ENCODE measurements at places on chromosomes 16 and 17.

- no peak for DNase-seq
These were observed 282.5 kb upstream of the SALL1 start for GRCh38 chr16:51433599-51433998.

- no peak for DNase-seq
These were observed 57.2 kb downstream of the RPGRIP1L start for GRCh38 chr16:53646506-53646905.

DNA sequence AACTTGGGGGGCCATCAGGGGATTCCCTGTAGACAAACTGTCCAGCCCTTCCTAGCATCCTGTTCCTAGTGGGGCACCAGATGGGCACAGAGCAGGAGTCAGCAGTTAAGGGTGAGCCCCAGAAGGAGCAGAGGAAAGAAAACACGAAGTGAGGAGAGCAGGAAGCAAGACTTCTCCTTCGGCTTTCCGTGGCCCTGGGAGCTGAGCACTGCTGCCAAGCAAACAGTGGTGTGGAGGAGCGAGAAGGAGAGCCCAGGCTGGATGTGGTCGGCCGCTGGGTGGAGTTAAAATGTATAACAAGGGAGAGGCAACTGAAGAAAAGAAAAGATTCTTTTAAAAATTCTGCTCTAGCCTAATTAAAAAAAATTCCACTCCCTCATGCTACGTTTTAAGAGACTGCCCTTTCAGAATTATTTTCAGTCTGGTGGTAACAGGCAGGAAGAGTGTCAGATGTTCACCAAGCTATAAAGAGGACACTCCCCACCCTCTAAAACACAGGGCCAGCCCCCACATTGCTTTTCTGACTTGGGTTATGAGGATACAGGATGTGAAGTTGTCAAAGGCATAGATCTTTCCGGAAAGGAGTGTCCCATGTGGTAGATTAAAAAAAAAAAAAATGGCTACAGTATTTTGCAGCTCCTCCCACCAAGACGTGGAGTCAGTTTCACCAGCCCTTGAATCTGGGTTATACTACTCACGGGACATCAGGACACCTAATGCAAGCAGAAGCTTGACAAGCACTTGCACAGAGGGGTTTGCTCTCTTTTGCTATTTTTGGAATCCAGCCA is 74.9 kb upstream of the ZFHX3 start:
- DNase-seq: no peak

- no peak for DNase-seq
These were observed 26.4 kb downstream of the ORC6 start for GRCh38 chr16:46715769-46716305.

DNA sequence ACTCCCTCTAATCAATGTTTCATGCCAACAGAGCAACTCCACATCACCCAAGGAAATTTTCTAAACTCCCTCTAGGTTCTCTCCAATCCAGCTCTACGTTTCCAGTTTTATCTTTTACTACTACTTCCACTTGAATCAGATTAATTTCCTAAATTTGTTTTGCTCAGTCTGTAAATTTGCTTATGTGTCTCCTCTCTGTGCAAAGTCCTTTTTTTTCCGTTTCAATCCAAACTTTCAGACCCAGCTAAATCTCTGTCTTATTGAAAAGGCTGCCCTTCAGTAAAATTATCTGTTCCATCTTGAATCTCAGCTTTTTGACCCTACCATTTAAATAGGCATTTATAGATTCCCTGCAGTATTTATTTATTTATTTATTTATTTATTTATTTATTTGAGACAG is 61.4 kb upstream of the COX10 start:
- DNase-seq: no peak

DNA sequence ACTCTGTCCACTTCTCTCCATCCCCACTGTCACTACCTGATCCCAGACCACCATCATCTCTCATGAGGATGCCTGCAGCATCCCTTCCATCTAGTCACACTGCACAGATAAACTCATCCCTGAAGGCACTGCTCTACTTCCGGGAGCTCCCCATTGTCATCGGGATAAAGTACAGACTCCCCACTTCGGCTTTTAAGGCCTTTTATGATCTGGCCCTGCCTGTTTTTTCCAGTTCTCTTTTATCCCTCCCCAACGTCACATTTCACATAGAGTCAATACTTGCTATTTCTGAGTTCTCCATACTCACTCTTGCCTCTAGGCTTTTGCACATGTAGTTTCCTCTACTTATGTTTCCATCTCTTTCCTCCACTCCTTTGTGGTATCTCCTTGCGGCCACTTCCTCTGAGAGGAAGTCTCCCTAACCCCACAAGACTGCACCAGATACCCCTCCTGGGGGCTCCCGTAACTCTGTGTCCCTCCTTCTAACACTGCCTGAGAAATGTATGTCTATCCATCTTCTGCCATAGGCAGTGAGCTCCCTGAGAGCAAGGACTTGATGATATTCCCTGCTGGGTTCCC is 66.9 kb downstream of the COPRS start:
- DNase-seq: no peak

- DNase-seq: no peak
These were observed 10.8 kb downstream of the TBC1D26 start for GRCh38 chr17:15742921-15743320.

DNA sequence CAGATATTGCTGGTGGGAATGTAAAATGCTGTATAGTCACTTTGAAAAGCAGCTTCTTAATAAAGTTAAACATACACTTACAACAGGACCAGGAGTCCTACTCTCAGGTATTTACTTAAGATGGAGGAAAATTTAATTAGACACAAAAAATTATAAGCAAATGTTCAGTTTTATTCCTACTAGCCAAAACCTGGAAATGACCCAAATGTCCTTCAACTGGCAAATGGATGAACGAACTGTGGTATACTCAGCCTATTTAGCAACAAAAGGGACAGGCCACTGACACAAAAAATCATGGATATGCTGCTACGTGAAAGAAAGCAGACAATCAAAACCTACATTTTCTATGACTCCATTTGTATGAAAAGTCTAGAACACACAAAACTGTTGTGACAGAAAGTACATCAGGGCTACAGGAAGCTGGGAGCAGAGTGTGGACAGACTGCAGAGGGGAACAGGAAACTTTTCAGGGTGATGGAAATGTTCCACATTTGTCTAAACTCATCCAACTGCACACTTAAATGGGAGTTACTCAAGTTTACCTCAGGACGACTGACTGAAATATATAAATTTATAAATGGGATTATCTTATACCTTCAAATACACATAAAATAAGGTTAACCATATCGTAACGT is 49.3 kb upstream of the MNT start:
- no peak for DNase-seq

DNA sequence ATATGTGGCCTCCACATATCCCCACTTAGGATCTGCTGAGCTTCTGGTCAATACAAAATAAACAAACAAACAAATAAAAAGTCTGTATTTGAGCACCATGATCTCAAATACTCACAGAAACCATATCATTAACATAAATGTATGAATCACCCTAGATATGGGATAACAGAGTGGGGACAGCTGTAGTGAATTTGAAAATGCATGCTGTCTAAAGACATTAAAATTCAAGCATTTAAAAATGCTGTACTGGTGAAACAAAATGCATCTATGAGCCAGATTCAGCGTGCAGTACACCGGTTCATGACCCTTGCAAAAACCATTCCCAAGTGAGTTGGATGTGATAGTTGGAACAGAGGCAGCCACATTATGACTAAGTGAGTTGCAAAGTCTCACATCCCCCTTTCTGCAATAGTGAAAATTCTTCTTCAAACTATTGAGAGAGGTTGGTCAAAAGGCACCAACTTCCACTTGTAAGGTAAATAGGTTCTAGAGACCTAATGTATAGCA is 12.3 kb downstream of the GRIN2A start:
- no peak for DNase-seq

GRCh38 chr17:71978435-71978834 is 142.4 kb upstream of the SOX9 start:
- DNase-seq: no peak

GRCh38 chr16:17460890-17461289 is 9.9 kb downstream of the XYLT1 start:
- DNase-seq: no peak

- no peak for DNase-seq
These were observed 129.5 kb downstream of the PRKCA start for GRCh38 chr17:66431910-66432309.

DNA sequence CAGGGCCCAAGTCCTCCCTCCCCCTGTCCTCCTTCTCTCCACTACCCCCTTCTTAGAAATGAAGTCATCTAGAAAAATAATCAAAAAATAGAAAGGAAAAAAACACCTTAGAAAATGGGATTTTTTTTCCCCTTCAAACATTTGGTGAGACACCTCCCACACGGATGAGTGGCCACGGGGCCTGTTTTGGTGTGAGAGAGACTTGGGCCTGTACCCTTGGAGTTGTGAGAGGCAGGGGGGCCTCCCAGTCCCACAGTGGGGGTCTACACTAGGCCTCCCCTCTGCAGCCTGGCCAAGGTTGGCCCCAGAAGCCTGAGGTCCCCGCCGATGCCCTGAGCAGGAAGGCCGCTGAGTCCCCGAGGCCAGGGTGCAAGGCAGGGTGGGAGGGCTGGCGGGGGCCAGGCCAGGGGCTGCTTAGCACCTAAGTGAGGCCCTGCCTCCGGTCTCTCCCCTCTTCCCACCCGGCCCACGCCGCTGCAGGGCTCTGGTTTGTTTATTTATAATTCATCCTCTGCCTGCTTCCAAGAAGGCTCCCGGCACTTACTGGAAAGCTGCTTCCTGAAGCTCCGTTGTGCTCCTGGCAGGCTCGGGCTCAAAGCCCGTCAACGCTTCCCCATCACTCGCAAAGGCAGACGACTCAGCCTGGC is 26.4 kb downstream of the NPTX1 start:
- no peak for DNase-seq

DNA sequence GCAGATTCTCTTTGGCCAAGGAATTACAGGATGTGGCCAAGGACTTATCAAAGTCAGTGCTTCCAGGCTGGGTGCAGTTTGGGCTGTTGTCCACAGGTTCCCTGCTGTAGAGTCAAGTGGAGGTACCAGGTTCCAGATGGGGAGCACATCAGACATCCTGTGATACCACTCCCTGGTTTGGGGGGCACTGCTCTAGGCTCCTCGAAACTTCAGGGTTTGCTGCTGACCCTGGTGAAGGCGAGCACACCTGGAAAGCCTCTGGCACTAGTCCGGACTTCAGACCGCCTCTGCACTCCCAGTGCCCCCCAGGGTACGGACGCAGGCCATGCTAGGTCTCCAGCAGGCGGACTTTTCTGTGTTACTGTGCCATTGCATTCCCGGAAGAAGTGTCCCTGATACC is 10.7 kb downstream of the SLC47A1 start:
- no peak for DNase-seq

DNA sequence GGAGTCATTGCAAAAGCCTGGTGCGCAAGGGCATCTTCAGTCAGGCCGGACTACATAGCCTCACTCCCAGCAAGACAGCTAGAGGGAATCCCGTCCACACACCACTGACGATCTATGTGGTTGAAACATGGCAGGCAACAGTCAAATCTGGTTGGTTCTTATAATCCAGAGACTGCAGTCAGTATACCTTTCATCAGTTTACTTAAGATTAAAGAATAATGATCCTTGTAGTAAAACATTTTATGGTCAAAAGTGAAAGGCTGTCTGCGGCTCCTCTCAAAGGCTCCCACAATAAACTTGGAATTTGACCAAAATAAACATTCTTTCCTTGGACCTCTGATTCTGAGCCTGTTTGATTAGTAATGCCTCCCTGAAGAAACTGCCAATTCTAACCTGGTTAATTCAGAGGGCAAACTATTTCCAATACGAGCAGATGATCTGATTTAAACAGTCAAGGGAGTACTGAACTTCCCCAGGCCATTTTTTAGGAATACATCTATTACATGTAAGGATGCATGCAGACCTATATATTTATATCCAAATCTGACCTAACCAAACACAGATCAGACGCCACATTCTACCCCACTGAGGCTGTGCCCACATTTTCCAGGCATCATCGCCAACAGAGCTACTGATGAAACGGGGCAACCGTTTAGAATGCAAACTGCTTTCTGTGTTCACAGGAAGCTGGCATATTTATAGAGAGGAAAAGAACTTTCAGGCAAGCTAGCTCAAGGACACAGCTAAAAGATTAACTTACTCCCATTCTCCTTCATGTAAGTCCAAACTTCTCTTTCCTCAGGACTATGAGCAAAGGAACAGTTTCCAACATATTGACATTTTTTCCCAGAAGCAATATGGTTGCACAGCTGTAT is 15.3 kb upstream of the TXNDC11 start:
- no peak for DNase-seq

- no peak for DNase-seq
These were observed 110.7 kb upstream of the SDK2 start for GRCh38 chr17:73754886-73755400.

- DNase-seq: no peak
These were observed 2.8 kb downstream of the MAPK8IP3 start for GRCh38 chr16:1708768-1709180.

- no peak for DNase-seq
These were observed 30.8 kb upstream of the MYOCD start for GRCh38 chr17:12634789-12635414.

DNA sequence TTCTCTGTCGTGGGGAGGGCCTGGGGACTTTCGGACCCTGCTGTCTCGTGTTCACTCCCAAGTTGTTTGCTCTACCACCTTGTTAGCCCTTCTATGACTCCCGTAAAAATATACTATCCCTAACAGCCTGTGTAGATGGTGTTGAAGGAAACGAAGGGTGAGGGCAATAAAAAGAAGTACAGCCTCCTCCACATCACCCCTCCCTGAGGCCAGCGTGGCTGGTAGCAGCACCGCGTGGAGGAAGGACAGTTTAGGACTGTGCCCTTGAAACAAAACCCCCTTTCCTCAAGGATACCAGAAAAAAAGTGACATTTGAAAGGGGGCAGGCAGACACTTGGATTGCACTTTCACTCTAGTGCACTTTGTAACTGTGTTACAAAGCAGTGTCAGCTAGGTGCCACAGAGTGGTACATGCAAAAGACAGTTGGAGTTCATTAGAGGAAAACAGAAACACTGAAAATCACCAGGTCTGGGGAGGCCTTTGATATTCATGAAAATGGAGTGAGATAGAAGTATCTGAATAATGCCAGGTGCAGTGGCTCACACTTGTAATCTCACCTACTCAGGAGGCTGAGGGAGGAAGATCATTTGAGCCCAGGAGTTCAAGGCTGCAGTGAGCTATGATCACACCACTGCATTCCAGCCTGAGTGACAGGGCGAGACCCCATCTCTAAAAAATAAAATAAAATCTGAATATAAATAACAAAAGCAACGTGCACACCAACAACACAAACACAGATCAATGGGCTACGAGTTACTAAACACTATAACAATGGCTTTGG is 53.8 kb downstream of the TBX4 start:
- DNase-seq: no peak

DNA sequence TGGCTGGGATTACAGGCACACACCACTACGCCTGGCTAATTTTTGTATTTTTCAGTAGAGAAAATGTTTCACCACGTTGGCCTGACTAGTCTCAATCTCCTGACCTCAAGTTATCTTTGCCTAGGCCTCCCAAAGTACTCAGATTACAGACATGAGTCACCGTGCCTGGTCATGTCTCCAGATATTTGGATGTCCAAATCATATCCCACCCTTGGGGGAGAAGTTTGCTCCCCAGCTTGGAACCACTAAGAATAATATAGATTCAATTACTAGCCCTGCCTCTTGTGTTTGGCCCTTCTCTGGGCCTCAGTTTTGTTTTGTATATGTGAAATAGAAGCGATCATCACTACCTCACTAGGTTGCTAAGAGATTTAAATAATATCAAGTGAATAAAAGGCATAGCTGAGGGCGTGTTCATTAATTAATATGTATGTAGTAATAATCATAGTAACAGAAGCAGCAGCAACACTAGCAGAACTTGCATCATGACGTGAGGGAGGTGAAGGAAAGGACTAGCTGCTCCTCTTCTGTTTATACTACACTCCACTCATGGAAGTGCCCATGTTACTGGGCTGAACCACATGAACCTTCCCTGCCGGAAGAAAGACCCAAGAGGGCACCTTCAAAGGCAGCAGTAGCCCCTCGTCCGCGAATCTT is 253.6 kb upstream of the XYLT1 start:
- DNase-seq: no peak

- DNase-seq: no peak
These were observed 7.9 kb downstream of the NAT9 start for GRCh38 chr17:74768069-74768762.
